Testis (tissue), 5 donors: ENCODE measurements at places on chromosomes 1 and 21. TPM values are rescaled to one million over a fixed set of nuclear protein-coding genes. Genes with fewer than 3 reads are reported as not detected.

The LENEP gene
- not detected for total RNA-seq

DNA sequence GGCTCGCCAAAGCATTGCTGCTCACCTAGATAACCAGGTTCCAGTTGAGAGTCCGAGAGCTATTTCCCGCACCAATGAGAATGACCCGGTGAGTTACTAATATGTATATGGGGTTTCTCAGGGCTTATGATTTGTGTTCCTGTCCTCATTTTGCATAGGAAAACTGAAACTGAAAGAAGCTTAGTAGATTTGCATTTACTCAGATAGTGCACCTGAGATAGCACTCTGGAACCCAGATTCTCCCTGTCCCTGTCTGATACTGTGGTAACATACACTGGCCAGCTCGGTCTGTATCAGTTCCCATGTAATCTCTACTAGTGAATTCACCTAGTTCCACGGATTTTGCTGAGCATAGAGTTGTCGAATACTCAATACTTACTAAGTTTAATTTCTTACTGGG, 28.1 kb downstream of the DAP3 start:
- no peaks in the 10 kb centered on the region for H3K27me3 ChIP-seq
- H3K4me3 ChIP-seq, result no peak overlapping the region
- no peak for DNase-seq

GRCh38 chr1:223732993-223733798, 20.9 kb downstream of the CAPN2 start:
- H3K27me3 ChIP-seq, result no peaks in the 10 kb centered on the region
- H3K36me3 ChIP-seq, result no peaks in the 10 kb centered on the region
- no peak for DNase-seq
- H3K27ac ChIP-seq, result no peak overlapping the region

- H3K27me3 ChIP-seq, result no peaks in the 10 kb centered on the region
- H3K27ac ChIP-seq, result no peak overlapping the region
- H3K4me1 ChIP-seq, result no peaks in the 10 kb centered on the region
Observed at GRCh38 chr1:34342334-34342733, 165.6 kb downstream of the C1orf94 start.

DNA sequence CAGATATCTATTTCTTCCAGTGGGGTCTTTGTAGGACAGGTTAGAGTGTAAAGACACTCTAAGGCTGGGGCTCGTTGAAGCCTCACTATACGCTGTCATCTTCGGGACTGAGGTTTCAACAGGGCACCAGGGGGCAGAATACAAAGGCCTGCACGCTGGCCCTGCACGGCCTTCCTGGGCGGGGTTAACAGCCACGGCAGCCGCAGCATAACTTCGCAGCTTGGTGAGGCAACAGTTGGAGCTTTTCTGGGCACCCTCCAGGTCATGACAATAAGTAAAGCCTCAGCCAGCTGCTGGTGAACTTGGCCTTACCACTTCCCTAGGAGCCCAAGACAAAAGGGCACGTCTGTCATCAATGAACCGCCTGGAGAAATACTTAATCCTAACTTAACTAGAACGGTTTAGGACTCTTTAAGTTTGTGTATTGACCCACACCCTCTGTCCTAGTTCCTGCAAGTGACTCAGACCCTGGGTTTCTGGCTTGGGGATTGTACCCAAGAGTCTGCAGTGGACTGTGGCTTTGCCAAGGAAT, 2.3 kb upstream of the RUNX1 start:
- no peaks in the 10 kb centered on the region for H3K4me1 ChIP-seq
- H3K27me3 ChIP-seq, result no peaks in the 10 kb centered on the region
- peak; percentile 75 for DNase-seq
- no peak overlapping the region for H3K4me3 ChIP-seq
- no peak overlapping the region for H3K27ac ChIP-seq
- no peaks in the 10 kb centered on the region for H3K36me3 ChIP-seq

The ZNF692 gene
- total RNA-seq, result 89.4 TPM
